Right ventricle myocardium superior (tissue), 1 donor: ENCODE measurements at places on chromosomes 11 and 22.

DNA sequence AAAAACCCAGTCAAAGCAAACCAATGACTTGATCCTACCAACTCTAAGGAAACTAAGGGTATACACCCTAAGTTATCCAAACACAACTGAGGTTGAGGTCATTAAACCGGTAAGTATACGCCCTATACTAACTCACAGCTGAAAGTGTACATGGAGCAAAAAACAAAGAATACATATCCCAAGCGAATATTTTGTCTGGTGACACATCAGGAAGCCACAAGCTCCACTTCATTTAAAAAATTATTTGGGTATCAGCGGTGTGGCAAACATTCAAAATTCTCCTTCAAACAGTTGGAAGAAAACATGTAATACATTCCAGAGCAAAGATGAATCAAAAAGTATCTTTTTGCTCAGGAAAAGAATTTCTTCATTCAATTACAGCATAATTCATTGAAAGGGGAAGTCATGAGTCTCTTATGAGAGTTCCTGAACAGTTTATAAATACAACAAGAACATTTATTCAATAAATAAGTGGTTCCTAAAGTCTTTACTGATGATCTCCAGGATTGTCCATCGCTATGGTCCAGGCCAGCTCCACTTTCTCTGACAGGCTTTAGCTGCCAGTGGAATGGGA, 4.5 kb upstream of the JAML start:
- no peak for DNase-seq

DNA sequence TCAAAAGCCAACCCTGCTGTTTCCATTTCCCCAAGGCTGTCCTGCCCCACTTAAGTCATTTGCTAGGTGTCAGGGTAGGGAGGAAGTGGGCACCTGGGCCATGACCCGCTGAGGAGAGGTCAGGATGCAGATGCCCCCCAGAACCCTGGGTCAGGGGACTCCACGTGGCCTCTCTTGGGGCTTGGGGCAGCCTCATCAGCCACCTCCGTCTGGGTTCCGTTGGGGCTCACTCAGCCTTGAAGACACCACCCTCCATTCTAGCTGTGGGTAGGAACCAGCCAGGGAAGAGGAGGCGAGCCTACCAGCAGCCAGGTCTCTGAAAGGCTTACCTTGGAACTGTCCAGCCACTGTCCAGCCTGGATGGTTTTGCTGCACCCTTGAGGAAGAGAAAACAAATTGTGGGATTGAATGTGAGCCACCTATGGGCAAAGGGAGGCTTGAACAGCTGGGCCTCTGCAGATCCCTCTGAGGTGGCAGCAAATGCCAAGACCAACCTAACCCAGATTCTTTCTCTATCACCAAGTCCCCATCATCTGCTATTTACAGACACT, 2.5 kb downstream of the APOL4 start:
- DNase-seq = no peak

DNA sequence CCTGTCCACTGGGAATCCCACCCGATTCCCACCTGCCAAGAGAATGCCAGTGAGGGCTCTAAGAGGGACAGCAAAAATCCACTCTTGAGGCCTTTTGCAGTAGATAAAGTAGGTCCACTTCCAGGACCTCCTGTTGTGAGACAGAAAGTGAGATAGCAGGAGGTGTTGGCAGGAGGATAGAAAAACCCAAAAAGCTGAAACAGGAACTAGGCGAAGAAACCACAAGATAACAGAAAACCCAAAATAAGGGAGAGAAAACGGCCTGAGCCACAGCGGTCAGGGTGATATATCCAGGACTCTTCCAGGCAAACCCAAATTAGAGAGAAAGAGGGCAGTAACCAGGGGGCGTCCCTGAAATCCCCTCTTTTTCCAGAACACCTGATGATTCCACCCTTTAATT, 79.7 kb upstream of the LINC01488 start:
- no peak for DNase-seq

- DNase-seq = no peak
These were observed 1.7 kb downstream of the FERMT3 start for GRCh38 chr11:64208086-64208795.

GRCh38 chr11:76074148-76075095, 131.9 kb downstream of the WNT11 start:
- no peak for DNase-seq

- DNase-seq = no peak
These were observed 6.3 kb downstream of the PPP2R1B start for GRCh38 chr11:111759778-111760407.

DNA sequence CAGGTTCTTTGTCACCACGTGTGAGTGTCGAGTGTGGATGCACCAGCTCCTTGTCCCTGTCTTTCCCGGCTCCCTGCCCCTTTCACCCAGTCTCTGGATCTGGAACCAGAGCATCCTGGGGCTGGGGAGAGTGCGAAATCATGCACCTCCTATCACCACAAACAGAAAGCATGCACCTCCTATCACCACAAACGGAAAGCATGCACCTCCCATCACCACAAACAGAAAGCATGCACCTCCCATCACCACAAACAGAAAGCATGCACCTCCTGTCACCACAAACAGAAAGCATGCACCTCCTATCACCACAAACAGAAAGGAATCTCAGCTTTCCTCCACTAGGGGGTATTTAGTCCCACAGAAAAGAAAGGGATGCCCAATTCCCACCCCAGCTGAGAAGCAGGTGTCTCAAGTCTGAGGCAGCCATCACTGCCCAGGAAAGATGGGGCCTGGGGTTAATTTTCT, 5.9 kb upstream of the GLB1L3 start:
- DNase-seq = no peak

- DNase-seq = no peak
These were observed 1.5 kb upstream of the SIPA1 start for GRCh38 chr11:65636108-65637031.

GRCh38 chr22:17897426-17897825, 123.2 kb upstream of the BID start:
- no peak for DNase-seq

- DNase-seq = no peak
These were observed 78.5 kb upstream of the OR5AK2 start for GRCh38 chr11:56910046-56910773.

- DNase-seq = no peak
These were observed 4.0 kb downstream of the ANKRD13D start for GRCh38 chr11:67293090-67293489.
